ENCODE measurements at places on chromosomes 12 and 14. TPM values are rescaled to one million over a fixed set of nuclear protein-coding genes. Genes with fewer than 3 reads are reported as not detected.
A peak's percentile ranks its signal among the peaks of the same experiment; 100 is the strongest.

Gene DBX2
- not detected for total RNA-seq

Gene GPR84
- not detected for total RNA-seq

Gene PDZRN4
- total RNA-seq: not detected

Gene WASHC4
- 35.8 TPM for total RNA-seq

Gene HOXC9
- 5.6 TPM for total RNA-seq

Gene GPR135
- total RNA-seq: 2.1 TPM

Gene SERPINA9
- not detected for total RNA-seq

Gene CIROP
- not detected for total RNA-seq

Gene ADGRD1
- 0.14 TPM for total RNA-seq

Gene AKAP3
- 1.9 TPM for total RNA-seq

Gene RERG
- total RNA-seq: 0.14 TPM

Gene P2RX7
- 2.4 TPM for total RNA-seq

DNA sequence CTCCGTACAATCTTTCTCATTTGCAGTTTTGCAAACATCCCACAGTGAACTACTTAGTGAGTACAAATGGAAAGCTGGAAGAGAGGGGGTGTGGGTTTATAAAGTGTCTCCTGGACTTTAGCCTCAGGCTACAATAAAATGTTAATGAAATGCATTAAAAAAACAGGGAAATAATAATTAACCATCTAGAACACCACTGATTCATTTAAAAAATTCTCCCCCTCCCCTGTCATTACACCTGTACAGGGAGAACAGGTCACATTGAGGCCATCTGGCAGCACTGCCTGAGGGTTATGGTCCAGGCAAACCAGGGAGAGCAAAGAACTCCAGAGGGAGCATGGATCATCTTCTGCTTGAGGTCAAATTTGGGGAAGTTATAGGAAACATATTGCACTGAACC lies 96.3 kb downstream of the TSPAN8 start:
- no peak for DNase-seq

DNA sequence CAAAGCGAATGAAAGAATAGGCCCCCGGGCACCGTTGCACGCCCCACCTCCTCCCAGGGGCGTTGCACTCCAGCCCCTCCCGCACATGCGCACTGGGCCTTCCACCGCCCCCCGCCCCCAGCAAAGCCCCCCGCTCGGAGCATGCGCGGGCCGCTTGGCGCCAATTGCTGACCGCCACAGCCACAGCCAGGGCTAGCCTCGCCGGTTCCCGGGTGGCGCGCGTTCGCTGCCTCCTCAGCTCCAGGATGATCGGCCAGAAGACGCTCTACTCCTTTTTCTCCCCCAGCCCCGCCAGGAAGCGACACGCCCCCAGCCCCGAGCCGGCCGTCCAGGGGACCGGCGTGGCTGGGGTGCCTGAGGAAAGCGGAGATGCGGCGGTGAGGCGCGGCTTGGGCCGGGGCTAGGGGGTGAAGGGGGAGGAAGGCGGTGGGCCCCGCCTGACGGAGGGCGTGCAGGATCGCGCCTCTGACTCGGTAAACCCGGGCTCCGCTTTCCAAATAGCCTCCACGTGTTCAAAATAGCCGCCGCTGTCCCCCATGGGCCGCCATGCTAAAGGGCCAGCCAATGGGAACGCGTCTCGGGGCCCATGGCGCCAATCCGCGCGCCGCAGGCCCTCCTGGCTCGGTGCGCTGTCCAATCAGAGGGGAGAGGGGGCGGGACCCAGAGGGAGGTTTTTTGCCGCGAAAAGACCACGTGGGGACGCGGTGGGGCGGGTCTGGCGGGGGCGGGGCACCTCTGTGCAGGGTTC lies at the start of gene UNG:
Gene UNG, plus strand, starts transcription at position 163 of the 748 bp plus-strand sequence. Its CDS starts 83 bp downstream, at position 246.
- peak; percentile 93 for DNase-seq

DNA sequence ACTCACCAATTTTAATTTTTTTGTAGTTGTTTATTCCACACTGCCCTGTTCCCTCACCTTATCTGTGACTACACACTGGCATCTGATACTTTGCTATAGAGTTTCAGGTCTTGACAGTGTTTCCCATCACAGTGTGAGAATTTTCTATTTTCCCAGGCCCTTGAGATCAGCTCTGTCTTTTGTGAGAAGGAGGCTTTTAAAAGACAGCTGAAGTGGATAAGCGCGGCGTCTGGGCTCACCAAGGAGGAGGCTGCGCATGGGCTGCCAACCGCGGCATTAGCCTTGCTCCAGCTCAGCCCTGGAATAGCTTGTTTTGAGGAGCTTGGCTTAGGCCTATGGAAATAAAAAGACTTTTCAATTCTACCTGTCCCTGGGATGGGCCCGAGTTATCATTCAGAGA lies 181.3 kb downstream of the RMST start:
- DNase-seq: no peak

DNA sequence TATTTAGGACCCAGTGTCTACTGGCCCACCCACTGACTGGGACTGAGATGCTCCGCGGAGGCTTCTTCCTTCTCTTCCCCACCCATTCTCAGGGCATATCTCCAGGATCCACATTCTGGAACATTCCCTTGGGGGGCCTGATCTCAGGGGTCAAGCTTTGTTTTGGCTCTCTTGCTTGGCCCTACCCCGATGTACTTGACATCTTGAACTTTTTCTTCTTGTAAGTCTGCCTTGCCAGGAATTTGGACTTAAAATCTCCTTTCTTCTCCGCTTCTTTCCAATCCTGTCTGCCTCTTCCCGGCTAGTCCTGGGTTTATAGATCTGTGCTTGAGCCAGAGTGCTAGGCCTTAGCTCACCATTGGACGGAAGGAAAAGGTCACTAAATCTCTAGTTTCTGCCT lies 22.1 kb downstream of the DACT1 start:
- DNase-seq: no peak

DNA sequence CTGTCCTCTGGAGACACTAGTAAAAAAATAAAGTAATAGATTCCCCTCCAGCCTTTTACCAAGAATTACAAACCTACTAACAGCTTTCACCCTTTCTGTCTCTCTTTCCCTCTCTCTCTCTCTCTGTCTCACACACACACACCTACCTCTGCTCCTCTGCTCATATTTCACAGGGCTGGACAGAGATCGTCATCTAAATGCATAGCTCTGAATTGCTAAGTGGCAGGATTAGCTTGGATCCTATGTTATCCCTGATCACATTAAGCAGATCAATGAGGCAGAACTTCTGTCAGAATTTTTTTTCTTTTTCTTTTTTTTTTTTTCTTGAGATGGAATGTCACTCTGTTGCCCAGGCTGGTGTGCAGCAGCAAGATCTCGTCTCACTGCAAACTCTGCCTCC lies 22.9 kb downstream of the VCPKMT start:
- no peak for DNase-seq

GRCh38 chr14:102464846-102465341 lies 44.7 kb downstream of the ANKRD9 start:
- DNase-seq: no peak

DNA sequence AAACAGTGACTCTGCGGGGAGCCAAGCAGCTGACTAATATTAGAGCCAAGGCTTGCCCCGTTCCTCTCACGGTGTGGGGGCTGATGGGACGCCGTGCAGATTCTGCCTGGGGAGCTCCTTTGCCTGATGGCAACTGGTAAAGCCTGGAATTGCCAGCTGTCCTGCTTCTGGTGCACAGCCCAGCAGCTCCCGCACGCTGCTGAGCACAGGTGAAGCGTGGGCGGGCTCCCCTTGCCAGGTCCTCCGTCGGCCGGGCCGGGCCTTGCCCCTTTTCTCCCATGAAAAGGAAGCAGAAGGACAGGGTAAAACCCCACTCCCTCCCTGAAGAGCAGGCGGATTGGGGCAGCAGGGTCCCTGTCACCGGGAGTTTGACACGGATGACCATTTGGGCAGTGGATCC lies 79.0 kb downstream of the WDR20 start:
- no peak for DNase-seq

GRCh38 chr14:64948612-64949210 lies 6.2 kb upstream of the GPX2 start:
- DNase-seq: no peak

DNA sequence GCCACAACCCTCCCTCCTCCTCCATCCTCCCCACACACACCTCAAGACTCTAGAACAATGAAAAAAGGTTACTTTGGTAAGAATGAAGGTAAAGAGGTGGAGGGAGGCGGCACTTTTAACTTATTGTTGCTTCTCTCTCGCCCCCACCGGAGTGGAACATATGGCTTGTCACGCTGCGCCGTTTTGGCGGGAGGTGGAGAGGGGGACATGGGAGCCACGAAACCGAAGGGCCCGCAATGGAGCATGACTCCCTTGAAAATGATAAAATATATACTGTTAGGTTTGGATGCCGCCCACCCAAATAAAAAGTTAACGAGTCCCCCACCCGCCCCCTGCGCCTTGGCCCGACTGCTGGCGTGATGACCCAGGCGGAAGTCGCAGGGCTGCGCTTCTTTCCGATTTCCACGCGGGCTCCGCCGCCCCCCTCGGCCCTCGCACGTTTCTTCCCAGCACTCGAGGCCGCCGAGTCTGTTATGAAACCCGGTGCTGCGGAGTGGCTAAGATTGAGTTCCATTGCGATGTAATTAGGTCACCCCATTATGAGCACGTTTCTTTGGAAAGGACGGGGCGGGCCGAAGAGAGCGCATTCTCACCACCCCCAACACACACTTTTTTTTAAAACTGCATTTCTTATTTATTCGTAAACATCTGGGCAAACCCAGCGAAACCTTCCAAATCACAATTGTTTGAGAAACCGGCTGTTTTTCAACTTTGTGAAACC lies 1.4 kb upstream of the ZFP36L1 start:
- peak; percentile 87 for DNase-seq

GRCh38 chr14:92589213-92589852 lies 75.8 kb downstream of the RIN3 start:
- DNase-seq: peak; percentile 23

DNA sequence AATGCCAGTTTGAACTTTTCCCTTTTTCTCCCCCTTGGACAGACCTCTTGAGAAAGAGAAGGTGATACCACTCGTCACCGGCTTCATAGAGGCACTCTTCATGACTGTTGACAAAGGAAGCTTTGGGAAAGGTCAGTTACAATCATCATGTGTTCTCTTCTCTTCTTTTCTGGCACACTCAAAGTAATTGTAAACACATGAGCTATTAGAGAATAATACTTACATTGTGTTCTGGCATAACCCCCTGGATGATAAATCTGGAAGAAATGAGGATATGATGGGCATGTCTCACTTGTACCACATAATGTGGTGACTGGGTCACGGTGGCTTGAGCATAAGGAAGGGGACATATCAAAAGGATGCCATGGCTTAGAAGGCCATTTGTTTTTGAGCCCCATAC lies 20.0 kb downstream of the UTP20 start:
- DNase-seq: no peak

GRCh38 chr12:116533343-116534251 lies 25.6 kb upstream of the MAP1LC3B2 start:
- peak; percentile 55 for DNase-seq

DNA sequence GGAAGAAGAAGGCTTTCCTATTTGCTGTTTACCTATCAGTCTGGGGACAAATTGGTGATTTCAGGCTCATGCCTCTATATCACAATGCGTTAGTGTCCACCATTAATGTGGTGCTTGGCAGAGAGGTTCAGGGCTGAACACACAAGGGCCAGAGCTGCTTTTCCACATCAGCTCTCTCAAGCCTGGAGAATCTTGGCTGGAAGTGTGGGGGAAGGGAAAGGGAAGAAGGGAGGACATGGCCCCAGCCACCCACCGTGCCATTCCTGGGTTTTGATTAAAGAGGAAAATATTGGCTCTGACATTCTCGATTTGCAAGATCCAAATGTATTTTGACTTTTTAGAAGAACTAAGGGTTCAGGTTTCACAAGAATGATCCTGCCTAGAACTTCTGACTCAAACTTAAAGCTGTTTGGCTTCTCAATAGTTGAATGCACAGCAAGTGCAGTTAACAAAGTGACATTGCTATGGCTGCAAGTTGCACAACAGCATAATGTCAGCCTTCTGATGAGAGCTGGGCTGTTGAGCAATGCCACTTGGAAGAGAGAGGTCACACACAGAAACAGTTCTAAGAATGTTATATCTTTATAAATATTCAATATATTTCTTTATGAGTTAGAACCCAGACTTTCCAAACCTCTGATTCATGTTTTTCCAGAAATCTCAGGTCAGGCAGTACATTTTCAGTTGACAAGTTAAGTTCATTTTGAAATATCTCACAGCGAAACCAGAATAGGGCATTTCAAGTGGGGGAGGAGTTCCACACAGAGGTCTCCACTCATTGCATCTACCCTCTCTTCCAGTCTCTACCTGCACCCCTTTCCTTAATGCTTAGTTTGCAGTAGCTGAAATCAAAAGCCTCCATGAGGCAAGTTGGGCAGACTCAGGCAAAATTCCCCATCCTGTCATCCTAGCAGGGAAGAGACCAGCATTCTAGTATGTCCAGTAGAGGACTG lies 25.3 kb downstream of the IGF1 start:
- DNase-seq: no peak

DNA sequence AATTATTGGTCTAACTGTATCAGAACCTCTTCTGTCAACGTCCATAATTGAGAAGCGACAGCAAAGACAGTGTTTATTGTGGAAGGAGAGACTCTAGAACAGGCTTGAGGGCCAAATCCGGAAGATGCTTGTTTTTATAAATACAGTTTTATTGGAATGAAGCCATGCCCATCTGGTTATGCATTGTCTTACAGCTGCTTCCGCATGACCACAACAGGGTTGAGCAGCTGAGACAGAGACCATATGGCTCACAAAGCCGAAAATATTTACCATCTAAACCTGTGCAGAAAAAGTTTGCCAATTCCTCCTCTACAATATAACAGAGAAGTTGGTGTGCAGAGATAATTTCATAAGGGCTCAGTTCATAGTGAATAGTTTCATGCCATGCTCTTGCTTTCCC lies 24.5 kb downstream of the PRKAB1 start:
- no peak for DNase-seq

DNA sequence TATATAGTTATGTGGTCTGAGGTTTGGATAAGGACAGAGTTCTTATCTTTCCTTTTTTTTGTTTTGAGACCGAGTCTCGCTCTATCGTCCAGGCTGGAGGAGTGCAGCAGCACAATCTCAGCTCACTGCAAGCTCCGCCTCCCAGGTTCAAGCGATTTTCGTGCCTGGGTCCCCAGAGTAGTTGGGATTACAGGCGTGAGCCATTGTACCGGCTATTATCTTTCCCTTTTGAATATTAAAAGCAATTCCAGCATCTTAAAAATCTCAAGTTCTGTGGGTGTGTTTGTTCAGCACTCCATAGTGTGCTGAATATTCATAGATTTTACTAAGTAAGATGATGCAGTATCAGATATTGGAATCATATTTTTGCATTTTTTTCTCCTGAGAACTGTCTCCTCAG lies 404.4 kb upstream of the RGS6 start:
- no peak for DNase-seq

DNA sequence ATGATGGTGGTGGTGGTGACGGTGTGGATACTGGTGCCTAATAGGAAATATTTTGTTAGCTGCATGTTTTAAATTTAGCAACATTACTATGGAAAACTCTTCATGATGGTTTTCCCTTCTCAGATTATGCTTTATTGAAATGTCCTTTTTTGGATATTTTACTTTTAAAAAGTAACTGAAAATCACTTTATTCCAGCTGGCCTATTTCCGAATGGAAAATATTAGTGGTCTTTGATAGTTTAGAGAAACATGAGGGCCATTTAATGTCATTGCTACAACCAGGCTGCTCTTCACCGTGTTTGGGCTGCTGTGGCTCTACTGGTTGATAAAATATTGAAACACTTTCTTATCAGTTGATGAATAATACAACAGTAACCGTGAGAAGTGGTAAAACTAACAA lies 64.2 kb downstream of the PELI2 start:
- no peak for DNase-seq

- DNase-seq: no peak
Measured at GRCh38 chr12:30952015-30952414, 25.5 kb downstream of the TSPAN11 start.

GRCh38 chr14:76710056-76711010 lies 50.9 kb upstream of the VASH1 start:
- peak; percentile 34 for DNase-seq

GRCh38 chr12:41743835-41744234 lies 400.8 kb downstream of the GXYLT1 start:
- peak; percentile 44 for DNase-seq
